ENCODE measurements at places on chromosomes 3 and 15.

GRCh38 chr3:101074518-101074917, 81.3 kb upstream of the ABI3BP start:
- no peak for DNase-seq

DNA sequence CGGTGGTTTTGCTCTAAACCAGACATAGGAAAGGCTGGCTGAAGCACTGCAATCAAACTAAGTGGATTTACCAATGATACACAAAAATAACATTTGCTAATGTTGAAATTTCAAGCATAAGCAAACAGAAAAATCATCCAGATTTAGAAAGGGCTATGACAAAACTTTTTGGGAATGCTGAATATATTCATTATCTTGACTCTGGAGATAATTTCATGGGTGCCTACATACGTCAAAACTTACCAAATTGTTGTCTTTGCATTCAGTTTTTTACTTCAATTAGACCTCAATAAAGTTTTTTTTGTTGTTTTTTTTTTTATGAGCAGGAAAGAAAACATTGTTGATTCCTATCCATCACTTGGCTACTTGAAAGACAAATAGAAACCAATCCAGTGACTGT, 140.8 kb downstream of the NR2E3 start:
- peak; percentile 7 for DNase-seq

- DNase-seq = no peak
These were observed 19.5 kb upstream of the ATP2B2 start for GRCh38 chr3:10524799-10525301.

GRCh38 chr15:94882071-94882712, 650.8 kb downstream of the MCTP2 start:
- DNase-seq = no peak

DNA sequence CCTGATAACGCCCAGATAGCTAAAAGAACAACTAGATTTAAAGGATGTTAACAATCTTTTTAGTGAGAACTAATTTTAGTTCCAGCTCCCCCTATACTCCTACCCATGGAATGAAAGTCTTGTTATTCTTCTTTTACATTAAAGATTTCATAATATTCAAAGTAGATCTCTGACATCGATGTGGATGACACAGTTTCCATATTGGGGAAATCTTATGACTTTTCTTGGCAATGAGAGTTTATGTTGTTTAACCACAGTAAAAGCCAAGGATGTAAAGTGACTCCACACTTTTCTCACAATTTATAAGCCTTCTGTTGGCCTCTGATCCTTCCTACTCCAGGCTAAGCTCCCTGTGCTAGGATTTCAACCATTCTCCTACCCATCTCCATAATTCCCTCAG, 332.6 kb upstream of the KCNMB2 start:
- peak; percentile 37 for DNase-seq
